Stimulated activated CD8-positive, alpha-beta memory T cell treated with anti-CD3 and anti-CD28 coated beads, Interleukin-4, amount 100 ng/mL, for 4 hours (primary cell): ENCODE measurements at places on chromosomes 4 and X.

DNA sequence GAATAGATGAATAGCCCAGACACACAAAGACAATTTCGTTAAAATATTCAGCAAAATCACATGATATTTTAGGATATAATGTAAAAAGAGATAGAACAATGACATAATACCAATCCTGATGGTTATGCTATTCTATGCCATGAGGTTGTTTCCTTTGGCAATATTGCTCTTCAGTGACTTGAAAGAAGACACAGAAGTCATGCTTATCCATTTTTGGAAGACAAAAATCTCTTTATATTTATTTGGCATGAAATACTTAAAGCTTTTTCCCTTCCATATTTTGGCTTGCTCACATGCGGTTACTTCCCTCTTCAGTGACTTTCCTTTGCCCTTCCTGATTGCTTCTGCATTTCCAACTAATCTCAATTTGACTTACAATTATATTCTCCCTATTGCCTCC lies 314.8 kb downstream of the IQCM start:
- DNase-seq, result no peak

DNA sequence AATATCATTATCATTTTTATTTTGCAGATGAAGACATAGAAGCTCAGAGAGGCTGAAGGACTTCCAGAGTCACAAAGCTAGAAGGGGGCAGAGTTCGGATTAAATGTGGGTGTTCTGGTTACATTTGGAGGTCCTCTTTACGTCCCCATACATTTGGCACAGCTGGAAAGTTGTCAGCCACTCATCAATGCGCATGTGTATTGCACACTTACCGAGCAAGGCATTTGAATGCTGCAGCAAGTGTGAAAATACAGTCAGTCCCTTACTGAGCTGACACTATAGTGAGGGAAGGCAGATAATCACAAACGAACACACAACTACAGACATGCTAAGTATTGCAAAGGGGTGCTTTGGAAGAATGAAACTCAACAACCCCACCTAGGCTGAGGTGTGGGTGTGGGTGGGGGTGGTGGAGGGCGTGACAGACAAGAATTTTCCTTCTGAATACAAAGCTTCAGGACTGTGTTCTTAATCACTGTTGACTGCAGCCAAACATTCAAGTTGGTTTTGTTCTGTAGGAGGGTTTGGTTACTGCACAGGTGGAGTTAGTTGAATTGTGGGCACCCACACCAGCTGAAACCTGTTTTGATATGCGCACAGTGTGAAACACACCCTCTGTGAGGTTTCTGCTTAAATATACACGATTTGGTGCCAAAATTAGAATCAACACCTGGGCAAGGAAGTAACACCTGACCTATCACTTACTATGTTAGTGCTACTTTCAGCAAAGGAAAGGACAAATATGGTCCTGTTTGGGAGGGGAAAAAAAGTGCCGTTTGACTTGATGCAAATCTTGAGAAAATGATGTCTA lies 72.4 kb downstream of the COQ2 start:
- no peak for DNase-seq

DNA sequence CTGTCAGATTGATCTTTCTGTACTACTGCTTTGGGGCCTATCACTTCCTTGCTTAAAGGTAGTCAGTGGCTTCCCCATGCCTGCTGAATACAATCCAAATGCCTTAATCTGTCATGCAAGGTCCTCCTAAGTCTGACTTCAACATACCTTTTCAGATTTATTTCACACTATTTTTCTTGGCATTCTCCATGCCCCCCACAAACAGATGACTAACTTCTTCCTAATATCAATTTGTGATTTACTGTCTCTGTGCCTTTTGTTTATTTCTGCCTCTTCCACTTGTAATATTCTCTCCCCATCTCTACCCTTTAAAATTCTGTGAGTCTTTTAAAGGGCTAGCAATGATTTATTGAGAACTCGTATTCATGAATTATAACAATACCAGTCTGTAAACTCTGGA lies 41.8 kb downstream of the OCRL start:
- DNase-seq, result no peak

DNA sequence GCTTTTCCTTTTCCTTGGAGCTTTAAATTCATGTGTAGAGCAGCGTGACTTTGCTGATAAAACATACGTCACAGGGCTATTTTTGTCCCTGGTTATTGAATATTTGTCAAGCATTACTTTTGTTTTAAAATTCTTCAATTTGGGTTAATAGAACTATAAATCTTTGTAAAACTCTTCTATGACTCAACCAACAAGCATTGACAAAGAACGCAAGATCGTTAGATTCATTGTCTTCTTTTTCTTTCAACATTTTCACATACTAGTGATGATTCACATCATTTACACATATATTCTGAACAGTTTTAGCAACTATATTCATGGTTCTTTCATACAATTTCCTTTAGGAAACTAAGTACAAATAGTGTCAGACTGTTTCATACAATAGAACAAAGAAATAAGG lies 72.0 kb upstream of the GPM6A start:
- DNase-seq, result no peak

DNA sequence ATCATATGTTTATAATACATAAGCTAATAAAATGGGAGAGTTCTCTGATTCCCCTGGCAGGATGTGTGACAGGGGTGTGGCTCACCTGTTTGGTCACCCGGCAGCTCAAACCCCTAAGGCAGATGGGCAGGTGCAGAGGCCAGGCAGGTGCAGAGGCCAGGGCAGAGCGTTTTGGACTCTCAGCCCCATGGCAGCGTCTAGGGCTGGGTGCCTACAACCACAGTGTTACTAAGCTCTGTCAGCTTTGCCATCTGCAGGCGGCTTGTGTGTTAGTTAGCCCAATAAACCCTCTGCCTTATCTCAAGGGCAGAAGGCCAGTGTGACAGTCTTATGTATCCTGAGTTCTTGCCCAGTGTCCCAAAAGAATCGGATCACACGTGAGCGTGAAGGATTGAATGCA lies 54.0 kb upstream of the UGT2B15 start:
- no peak for DNase-seq

GRCh38 chr4:81152839-81153713 lies 61.9 kb downstream of the PRKG2 start:
- DNase-seq, result no peak

DNA sequence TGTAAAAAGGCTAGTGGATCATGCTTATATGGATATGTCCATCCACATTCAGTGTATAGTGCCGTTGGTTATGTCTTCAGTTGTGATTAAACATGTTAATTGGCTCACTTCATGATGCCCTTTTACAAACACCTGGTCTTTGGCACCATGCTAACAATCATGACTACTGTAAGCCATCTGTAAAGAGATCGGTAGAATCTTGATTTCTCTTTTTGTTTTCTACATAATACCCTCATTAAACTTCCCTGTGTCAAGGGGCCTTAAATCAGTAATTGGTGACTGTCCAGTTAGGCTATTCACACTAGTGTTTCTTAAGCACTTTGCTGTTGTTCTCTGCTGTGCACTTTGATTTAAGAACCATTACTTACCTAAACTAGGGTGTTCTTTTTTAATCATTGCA lies 475.2 kb downstream of the RPA4 start:
- DNase-seq, result no peak

DNA sequence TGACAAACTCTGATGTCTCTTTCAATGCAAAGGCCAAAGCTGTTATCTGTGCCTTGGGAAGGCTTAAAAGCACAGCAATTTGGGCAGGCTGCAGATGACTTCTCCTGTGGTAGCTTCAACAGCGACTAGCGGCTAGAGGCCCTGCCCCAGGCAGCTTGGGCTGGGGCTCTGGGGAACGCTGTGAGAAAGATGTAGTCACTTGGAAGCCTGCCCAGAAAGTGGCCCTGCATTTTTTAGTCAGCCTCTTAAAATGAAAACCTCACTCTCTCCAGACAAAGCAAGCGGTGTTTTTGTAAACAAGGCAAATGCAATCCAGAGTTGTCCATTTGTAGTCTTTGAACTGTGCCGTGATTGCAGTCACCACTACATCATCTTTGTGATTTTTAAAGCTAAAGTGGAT lies 27.5 kb downstream of the PCYT1B start:
- no peak for DNase-seq

DNA sequence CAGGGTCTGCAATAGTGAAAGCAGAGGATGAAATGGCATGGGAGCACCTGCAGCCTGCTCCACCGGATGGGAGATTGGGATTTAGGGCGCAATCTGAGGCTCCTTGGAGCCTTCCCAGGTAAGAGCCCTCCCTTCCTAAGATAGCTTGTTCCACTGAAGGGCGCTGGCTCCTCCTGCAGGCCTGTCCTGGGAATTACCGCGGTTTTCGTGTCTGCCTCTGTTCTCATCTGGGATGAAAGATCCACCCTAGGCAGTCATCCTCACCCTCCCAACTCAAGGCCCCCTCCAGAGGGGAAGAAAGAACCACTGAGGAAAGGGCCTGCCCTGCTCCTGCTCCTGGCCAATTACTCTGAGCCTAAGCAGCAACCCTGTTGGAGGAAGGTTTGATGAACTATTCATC lies 547.5 kb downstream of the SMARCA1 start:
- DNase-seq, result no peak

- DNase-seq, result no peak
Observed at GRCh38 chrX:48905090-48905790, 6.2 kb downstream of the SLC35A2 start.

- DNase-seq, result no peak
Observed at GRCh38 chr4:40552536-40552935, 77.1 kb downstream of the RBM47 start.

GRCh38 chr4:24928708-24929107 lies 15.9 kb upstream of the CCDC149 start:
- no peak for DNase-seq

- no peak for DNase-seq
Observed at GRCh38 chr4:117984366-117984680, 50.0 kb upstream of the NDST3 start.

- DNase-seq, result no peak
Observed at GRCh38 chrX:138127314-138127713, 561.4 kb downstream of the ZIC3 start.

GRCh38 chrX:156002507-156002906 lies 5.0 kb downstream of the IL9R start:
- DNase-seq, result no peak

- no peak for DNase-seq
Observed at GRCh38 chr4:73832651-73833237, 3.7 kb upstream of the CXCL6 start.

DNA sequence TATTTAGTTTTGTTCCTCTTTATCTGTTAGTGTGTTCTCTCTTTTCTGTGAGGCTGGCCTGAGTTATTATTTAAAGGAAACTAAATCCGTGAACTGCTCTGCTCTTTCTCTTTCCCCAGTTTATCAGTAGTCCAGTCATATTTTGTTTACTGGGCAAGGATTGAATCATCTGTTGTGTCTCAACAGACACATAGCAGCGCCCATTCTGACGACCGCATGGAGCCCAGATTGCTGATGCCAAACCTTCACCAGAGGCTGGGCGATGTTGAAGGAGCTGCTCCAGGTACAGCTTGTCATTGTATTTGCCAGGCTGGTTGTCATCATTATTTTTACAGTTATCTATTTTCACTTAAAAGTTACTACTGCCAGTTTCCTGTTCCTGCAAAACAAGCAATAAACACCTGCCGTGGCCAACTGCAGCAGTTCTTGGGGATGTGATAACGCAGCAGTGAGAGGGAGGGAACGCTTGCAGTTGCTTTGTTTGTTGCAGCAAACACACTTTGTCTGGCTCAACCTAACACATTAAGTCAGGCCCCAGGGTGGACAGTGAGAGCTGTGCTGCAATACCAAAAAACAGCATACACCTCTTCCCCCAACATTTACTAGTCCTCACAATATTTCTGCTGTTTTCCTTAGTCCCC lies 10.1 kb downstream of the REELD1 start:
- DNase-seq, result no peak

DNA sequence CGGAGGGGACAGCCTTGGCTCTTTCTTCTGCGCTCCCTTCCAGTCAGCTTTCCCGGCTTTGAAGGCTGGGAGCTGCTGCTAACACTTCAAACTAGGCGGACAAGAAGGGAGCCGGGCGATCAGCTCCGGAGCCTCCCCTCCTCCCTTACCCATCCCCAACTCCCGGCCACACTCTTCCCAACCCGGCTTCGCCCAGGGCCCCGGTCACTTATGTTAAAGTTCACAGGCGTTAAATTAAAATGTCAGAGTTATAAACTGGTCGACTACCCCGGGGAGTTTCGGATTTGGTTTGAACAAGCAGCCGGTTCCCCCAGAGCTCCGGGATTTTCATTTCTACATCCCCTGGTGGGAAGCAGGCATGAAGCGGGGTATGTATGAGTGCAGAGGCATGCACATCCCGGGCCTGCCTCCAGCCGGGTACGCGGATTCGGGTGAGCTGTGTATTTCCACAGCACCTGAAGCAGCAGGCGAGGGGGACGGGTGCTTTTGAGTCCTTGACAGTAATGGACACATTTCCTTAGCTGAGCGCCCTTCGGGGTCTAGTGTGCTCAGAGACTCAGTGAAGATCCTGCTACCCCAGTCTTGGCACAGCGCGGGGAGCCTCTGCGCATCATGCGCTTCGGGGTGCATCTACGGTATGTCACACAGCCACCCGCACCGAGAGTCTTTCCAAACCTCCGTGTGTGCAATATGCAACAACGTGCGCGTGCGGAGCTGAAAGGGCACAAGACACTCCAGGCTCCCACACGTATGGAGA lies 880 bp downstream of the UNC5C start:
- no peak for DNase-seq

- no peak for DNase-seq
Observed at GRCh38 chrX:136626891-136627290, 21.1 kb upstream of the CD40LG start.

DNA sequence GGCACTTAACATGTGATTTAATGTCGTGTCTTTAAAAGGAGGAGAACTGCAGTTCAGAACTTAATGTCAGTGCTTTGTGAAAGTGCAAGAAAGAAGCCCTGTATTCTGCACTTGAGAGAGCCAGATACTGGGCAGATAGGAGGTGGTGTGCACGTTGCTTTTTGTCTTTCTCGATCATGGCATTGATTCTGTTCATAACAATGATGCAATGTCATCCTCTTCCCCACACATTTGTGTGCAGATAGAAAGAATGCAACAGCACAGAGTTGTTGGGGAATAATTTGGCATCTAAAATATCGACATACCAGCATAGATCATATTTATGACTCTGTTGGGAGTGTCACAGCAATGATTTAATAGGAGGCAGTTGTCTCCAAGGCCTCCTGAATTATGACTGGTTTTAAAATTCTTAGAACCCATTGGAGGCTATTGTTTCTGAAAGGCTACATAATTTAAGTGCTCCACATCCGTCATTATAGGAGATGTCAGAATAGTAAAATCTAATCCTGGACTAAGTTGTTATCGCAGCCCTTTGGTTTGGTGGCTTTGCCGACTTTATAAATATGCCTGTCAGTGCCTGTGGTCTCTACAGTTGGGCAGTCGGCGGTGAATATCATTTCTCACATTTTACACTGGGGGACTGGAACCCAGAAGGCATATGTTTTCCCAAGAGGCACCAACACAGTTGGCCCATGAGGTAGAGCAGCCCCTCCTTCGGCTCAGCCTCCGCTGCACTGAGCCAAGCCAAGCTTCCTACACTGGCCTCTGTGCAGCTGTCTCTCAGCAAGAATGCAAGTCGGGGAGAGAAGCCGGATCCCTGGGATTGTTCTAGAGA lies 124.9 kb downstream of the PTTG2 start:
- DNase-seq, result no peak

GRCh38 chr4:55424791-55425190 lies 29.0 kb downstream of the TMEM165 start:
- no peak for DNase-seq
